ENCODE measurements at places on chromosomes 12 and 14.

- no peak overlapping the region for H3K4me3 ChIP-seq
- H3K27ac ChIP-seq = no peak overlapping the region
- no peak for DNase-seq
Observed at GRCh38 chr12:80749456-80749855, 32.7 kb downstream of the MYF5 start.

GRCh38 chr12:49097381-49097780, 2.8 kb upstream of the DHH start:
- no peak overlapping the region for H3K27ac ChIP-seq
- peaks cover 45% of the 10 kb centered on the region for H3K36me3 ChIP-seq

DNA sequence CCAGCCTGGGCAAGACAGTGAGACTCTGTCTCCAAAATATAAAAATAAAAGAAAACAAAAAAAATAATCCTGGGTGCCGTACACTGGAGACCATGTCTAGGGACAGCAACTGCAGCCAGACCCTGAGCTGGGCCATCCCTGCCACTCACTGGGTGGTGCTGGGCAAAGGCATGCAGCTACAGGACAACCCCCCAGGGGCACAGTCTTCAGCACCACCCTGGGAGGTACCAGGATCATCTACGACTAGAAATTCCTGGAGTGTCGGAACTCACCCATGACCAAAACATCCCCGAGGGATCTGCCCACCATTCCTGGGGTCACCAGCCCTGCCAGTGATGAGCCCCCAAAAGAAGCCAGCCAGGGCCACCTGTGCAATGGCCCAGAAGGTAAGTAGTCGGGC, 35.7 kb upstream of the SUPT16H start:
- H3K27ac ChIP-seq = no peak overlapping the region
- no peaks in the 10 kb centered on the region for H3K4me1 ChIP-seq
- no peaks in the 10 kb centered on the region for H3K27me3 ChIP-seq
- no peak for DNase-seq
- H3K4me3 ChIP-seq = no peak overlapping the region
- H3K36me3 ChIP-seq = peaks cover 45% of the 10 kb centered on the region

DNA sequence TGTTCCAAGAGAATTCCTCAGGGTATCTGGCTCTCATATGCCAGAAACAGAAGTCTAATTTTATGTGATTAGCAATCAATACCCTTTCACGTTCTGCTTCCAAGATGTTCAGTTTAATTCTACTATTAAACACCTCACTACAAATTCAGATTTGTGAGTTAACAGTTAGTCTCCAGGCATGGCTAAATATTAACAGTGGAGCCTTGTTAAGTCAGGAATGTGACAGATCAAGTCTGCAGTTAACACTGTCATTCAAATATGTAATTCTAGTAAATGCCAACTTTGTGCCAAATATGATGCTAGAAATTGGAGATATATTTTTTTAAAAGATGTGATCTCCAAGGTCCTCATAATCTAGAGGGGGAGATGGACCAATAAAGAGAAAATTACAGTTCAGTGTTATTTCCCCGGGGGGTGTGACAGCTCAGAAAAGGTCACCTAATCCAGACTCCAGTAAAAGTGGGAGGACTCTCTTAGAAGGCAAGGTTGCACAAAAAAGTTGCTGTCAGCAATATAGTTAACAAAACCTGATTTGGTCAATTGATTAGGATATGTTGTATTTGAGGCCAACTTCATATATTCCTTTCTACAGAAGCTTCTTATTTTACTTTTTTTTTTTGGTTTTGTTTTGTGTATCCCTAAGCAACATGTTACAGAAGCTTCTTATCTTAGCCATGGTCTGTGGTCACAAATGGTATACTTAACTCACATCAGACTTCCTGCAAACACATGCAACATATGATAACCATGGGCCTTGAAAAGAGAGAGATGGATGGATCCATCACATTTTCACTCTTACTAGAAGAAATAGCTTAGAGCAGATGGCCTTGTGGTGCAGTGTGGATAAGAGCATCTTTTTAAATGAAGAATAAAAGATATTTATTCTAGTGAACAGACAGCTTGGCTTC, 18.4 kb upstream of the RNU6-7 start:
- no peak overlapping the region for H3K4me3 ChIP-seq
- no peaks in the 10 kb centered on the region for H3K27me3 ChIP-seq
- H3K4me1 ChIP-seq = peaks cover 4% of the 10 kb centered on the region
- DNase-seq = no peak

DNA sequence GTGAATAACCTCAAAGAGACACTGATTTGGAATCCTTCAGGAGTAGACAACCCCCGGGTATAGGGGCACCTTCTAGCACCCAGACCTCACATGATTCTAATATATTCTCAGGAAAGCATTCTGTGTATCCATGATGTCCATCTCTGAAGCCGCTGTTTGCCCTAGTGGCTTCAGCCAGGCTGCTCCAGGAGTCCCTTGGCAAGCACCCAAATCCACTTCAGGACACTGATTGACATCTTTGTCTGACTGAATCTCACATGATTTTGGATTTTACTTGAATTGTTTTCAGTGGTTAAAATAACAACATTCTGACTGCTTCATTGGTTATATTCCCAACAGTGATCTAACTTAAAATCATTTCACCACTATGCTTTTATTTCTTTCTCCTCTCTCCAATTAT, 390.5 kb upstream of the CLEC14A start:
- no peaks in the 10 kb centered on the region for H3K27me3 ChIP-seq
- no peak for DNase-seq
- H3K27ac ChIP-seq = no peak overlapping the region

GRCh38 chr14:100731846-100732765, 5.4 kb downstream of the DLK1 start:
- H3K4me1 ChIP-seq = peaks cover 38% of the 10 kb centered on the region
- peaks cover 28% of the 10 kb centered on the region for H3K27me3 ChIP-seq
- peak overlapping the region; percentile 59 for H3K27ac ChIP-seq
- no peak overlapping the region for H3K4me3 ChIP-seq
- DNase-seq = no peak
- peaks cover 3% of the 10 kb centered on the region for H3K36me3 ChIP-seq

DNA sequence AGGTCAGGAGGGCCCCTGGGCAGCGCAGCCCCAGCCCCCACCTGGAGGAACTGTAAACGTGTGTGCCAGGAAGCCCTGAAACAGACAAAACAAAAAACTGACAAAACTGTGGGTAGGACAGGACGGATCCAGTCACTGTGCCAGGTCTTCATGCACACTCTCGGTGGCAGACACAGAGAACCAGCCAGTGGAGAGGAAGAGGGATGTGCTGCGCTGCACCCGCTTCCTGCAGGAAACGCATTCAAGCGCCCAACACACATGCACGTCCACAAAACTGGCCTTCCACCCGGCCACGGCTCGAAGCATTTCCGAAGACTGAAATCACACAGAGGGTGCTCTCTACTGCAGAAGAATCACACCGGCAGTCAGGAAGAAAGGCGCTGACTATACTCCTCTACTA, 16.9 kb downstream of the BRF1 start:
- no peak for DNase-seq
- H3K27ac ChIP-seq = no peak overlapping the region
- peaks cover 6% of the 10 kb centered on the region for H3K36me3 ChIP-seq
- H3K27me3 ChIP-seq = no peaks in the 10 kb centered on the region
- H3K4me1 ChIP-seq = peaks cover 4% of the 10 kb centered on the region

GRCh38 chr12:52007982-52008510, 1.3 kb downstream of the TAMALIN start:
- H3K4me3 ChIP-seq = peak overlapping the region; percentile 81
- no peak for DNase-seq
- H3K27ac ChIP-seq = peak overlapping the region; percentile 30
- peaks cover 32% of the 10 kb centered on the region for H3K4me1 ChIP-seq
- peaks cover 43% of the 10 kb centered on the region for H3K27me3 ChIP-seq

DNA sequence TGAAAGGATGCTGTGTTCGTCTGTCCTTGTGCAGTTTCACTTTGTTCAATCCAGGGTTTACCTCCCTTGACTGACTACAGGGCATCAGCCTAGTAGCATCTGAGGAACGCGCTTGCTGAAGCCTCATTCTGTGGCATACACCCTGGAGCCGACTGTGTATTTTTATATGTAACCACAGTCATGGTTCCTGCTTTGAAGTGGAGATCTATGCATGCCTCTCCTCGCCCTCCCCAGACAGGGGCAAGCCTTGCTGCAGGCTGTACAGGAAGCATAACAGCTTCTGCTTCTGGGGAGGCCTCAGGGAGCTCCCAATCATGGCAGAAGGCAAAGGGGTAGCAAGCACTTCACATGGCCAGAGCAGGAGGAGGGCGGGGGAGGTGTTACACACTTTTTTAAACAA, 262.1 kb downstream of the BCL11B start:
- DNase-seq = no peak
- H3K27ac ChIP-seq = no peak overlapping the region
- no peaks in the 10 kb centered on the region for H3K27me3 ChIP-seq
- H3K36me3 ChIP-seq = no peaks in the 10 kb centered on the region
- H3K4me1 ChIP-seq = no peaks in the 10 kb centered on the region

DNA sequence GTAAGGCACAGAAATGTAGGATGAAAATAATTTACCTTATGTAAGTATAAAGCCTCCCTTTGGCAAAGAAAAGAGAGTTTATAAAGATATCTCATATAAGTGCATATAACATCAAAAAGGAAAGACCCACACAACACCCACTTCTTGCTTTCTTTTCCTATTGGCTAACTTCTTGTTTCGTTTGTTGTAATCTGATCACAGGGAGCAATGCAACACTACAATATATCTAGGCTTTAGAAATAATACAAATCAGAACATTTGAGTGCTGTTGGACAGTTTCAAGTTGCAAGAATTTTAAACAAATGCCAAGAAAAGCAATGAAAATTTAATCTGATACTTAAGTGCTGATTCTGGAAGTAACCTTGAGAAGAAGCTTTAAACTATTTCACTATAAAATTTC, 1.3 kb downstream of the FGD6 start:
- peak overlapping the region; percentile 91 for H3K4me3 ChIP-seq
- peak overlapping the region; percentile 98 for H3K27ac ChIP-seq
- DNase-seq = no peak
